NCI-H226 (cell line): ENCODE measurements at places on chromosomes 6 and 20.

DNA sequence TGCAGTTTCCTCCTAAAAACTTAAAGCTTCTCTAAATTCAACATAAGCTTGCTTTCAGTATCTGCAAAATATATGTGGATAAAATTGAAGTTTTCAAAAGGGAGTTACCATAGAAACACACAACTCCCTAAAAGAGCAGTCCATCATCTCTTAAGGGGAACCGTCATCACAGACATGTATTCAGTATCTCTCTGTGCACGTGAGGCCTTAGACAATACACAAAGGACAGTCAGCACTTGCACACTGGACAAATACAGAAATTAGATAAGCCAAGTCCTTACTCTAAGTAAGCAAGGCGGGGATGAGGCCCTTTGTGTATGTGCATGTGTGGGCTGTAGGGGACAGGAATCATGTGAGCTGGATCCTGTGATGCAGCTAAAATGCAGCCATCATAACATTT is 136.6 kb downstream of the BACH2 start:
- DNase-seq, result no peak

- DNase-seq, result no peak
Measured at GRCh38 chr6:134324141-134324540, 6.2 kb upstream of the SGK1 start.

GRCh38 chr20:41830702-41831101 is 212.5 kb upstream of the CHD6 start:
- DNase-seq, result no peak

DNA sequence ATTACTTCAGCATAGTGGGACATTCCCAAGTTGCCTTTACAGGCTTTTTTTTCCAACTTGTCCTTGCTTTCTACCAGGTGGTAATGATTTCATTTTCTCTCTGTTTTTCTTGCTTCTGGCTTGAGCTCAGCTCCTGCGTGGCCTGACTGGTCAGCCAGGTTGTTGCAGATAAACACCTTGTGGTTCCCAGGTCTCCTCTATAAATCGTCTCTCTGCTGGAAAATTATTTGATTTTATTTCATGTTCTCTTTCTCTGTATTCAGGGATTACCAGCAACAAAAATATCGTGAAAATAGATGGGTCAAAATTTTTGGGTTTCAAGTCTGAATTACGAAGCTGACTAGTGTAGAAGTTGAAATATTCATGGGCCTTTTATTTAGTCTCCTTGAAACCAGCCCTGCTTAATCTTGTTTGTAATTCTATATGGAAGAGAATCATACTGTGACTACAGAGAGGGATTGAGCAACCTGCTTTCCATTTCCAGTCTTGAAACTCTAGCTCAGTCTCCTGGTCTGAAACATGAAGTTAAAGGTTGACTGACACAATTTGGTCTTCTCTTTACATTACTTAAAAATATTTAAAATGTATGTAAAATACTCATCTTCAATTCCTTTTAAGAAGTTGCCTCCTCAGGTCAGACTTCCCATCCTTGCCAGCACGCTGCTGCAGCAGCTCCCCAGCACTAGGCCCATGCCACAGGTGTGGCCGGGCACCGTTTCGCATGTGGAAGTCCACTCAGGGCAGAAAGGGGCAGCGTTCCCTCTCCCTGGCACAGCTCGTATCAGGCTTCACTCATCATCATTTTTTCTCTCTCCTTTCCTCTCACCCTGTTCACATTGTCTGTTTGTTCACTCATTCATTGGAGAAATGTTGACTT is 7.1 kb downstream of the DUSP22 start:
- no peak for DNase-seq

- no peak for DNase-seq
Measured at GRCh38 chr20:6920991-6921613, 153.6 kb downstream of the BMP2 start.
